ENCODE measurements at places on chromosomes 4 and X.

GRCh38 chr4:87053802-87054767, 119.3 kb downstream of the AFF1 start:
- DNase-seq: no peak

DNA sequence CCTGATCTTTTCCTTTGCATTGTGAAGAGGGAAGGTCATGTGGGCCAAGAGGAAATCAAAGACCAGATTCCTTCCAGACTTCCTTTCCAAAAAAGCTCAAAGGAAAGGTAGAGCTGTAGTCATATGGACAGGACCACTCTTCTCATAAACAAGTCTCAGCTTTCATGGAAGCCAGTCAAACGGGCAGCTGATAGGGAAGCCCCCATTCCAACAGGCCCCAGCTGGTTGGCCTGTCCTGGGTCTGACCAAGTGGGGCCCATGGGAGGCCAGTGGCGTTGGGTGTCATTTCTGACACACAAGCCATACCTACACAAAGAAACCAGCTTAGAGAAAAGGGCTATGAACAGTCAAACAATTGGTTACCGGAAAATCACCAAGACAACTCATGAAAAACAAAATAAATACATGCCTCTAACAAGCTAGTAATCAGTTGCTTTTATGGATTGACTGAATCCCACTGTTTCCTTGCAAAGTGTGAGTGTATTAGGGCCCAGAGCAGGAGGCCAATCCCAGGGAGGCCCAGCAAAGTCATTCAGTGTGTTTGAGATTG, 149.6 kb upstream of the MAMLD1 start:
- DNase-seq: no peak

DNA sequence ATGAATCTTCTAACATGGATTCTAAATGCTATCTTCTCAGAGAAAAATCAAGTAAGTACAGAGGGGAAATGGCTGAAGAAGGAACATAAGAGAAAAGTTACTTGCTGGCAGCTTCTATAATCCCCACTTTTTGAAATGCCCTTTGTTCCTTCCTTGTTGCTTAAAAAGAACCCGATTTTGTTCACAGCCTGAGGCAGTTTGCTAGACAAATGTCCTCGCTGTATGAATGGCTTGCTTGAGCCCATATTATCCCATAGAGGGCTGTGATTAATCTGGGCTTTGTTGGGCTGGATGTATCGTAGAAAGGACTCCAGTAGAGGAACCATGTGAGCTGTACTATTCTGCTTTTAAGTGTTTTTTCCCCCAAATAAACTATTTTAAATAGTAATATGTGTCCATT, 134.3 kb upstream of the FGF13 start:
- no peak for DNase-seq

DNA sequence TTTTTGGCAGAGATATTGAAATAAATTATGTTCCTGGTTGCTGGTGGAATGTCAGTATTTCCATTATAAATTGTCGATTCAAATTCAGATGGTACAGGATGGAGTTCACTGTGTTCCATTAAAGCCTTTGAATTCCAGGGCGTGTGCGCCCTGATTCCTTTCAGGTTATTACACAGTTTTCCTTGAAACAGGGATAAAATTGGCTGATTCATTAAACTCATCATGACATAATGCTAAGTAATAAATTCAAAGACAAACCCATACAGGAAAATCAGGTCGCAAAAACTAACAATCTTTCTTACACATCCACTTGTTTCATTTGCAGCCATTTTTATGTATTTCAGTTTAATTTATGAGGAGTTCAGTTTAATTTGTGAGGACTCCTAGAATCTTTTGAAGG, 51.1 kb downstream of the RWDD4 start:
- no peak for DNase-seq

GRCh38 chrX:119266364-119266995, 30.4 kb downstream of the PGRMC1 start:
- DNase-seq: no peak

- DNase-seq: no peak
Measured at GRCh38 chr4:144648042-144648441, 2.1 kb downstream of the HHIP start.

GRCh38 chr4:110510277-110510676, 34.3 kb downstream of the ENPEP start:
- DNase-seq: no peak

DNA sequence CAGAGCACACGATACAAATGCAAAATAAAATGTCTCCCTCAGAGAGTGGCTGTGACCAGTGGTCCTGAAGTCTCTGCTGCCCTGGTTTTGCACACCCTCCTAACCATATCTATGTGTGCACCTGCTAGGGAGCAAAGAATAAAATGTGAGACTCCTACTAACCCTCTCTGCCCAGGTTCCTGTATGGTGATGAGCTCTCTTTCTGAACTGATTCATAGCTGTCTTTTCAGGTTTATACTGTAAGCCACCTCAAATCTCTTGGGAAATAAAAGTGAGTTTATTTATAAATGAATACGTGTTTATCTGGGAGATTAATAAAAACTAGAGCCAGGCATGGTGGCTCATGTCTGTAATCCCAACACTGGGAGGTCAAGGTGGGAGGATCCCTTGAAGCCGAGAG, 126.0 kb upstream of the RBPJ start:
- DNase-seq: no peak

GRCh38 chr4:185167234-185167633, 24.2 kb downstream of the SLC25A4 start:
- DNase-seq: no peak

GRCh38 chrX:151723156-151723760, 7.4 kb downstream of the FATE1 start:
- no peak for DNase-seq

- no peak for DNase-seq
Measured at GRCh38 chr4:180407275-180407885, 1835.8 kb upstream of the TENM3 start.

DNA sequence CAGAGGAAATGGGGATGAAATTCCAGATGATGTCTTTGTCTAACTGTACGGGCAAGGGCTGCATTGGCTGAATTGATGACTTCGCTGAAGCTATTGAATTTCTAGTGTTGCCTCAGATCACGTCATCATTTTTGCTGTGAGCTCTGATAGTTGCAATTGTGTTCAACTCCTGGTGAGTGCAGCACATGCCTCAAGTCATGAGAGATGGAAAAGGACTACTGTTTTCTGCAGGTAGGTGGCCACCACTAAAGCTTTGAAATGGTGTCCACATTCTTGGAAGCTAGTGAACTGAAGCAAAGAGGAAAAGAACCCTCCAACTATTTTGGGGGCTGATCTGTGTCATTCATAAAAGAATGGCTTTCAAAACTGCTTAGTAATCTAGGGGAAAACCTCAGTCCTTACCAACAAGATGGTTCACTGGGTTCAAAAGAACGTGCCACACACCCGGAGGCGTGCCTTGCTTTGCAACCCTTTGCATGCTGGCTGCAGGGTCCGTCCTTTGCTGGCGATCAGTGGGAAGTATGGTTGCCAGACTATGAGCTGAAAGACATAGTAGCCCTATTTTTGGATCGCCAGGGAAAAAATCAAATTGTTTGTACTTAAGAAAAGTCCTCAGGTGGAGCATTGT, 88.1 kb upstream of the STOX2 start:
- DNase-seq: no peak

DNA sequence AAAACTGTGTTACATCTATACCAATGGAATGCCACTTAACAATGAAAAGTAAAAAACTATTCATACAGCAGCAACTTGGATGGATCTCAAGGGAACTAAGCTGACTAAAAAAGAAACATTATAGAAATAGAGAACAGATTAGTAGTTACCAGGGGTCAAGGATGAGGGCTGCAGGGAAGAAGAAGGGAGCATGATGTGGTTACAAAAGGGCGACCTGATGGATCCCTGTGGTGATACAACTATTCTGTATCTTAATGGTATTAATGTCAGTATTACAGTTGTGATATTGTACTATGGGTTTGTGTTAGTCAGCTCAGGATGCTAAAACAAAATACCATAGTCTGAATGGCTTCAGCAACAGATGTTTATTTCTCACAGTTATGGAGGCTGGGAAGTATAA, 190.7 kb downstream of the ZNF674 start:
- DNase-seq: no peak

DNA sequence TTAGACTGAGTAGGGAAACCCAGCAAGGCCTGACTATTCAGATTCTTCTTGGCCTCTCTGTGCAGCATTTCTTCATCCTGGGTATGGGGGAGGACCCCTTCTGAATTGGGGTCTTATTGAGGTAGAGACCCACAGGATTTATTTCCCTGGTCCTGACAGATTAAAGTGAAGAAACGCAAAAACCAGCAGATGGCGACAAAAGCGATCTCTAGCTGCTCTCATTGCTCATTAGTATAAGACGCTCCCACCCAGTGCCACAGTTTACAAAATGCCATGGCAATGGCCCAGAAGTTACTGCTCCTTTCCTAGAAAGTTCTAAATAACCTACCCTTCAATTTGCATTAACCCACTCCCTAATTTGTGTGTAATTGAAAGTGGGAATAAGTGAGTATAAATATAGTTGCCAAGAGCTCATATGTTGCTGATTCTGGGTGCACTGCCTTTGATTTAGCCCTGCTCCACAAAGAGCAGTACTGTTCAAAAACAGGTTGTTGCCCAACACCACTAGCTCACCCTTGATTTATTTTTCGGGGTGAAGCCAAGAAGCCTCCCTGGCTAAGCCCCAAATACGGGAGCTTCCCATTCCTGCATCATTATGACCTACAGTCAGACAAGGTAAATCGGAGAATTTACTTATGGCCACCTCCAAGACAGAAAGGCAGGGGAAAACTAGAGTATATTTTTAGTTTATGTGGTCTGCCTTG, 3.7 kb upstream of the BEX4 start:
- DNase-seq: no peak

GRCh38 chr4:83074086-83074704, 39.2 kb downstream of the COPS4 start:
- DNase-seq: no peak

DNA sequence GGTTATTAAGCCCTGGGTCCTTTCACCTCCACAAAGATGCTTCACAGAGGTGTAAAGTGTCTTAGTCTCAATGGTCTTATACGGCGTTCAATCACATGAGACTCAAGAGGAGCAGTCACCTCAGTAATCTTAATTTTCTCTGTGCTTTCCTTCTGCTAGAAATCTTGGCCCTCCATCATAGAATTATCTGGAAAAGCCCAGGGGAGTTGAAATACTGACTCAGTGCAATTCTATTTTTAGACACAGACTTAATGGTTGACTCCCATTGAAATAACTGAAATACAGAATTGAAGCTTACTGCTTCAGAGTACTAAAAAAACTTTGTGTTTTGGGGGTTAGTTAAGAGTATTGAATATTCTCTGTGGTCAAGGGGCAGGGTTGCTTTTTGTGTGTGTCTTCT, 94.5 kb upstream of the IL15 start:
- DNase-seq: no peak

DNA sequence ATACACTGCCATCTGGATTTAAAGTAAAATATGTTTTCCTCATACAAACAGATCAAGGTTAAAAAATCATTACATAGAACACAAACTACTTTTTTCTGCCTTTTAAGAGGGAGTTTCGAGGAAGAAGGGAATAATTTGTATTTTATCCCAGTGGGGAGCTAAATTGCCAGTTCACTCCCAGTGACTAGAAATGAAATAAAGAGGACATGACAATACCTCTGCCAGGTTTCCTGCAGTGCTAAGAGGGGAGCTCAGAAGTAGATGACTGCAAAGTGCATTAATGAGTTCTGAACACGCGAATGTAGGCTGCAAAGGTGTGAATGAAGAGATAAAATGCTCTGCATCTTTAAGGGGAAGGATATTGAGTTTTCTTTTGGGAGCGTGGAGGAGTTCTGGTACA, 69.7 kb downstream of the SRPX start:
- no peak for DNase-seq

GRCh38 chr4:74056858-74057562, 18.5 kb upstream of the CXCL3 start:
- DNase-seq: no peak

DNA sequence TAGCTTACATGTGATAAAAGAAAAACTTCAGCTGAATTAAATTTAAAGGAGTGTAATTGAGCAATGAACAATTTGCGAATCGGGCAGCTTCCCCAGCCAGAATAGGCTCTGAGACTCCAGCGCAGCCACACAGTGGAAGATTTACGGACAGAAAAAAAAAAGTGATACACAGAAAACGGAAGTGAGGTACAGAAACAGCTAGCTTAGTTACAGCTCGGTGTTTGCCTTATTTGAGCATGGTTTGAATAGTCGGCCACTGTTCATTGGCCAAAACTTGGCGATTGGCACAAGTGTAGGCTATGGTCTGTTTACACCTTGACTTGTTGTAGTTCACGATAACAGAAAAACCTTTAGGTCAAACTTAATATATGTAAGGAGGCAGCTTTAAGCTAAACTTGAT, 16.7 kb upstream of the SUPT20HL1 start:
- DNase-seq: no peak

DNA sequence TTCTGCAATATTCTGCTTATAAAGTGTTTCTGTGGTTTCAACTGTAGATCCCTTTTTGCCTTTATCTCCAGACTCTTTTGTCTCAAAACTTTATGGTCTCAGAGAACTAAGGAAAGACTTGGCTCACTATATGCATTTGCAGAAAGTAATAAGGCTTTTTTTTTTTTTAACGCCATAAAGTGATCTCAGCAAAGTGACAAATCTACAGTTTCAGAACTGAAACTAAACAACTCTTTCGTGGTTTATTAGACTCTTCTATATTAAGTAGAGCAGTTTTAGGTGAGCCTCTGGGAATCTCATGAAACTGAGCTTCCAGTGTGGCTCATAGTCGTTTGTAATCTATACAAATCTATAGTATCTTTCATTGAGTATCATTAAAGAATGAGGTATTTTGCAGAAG, 15.3 kb downstream of the ATP7A start:
- no peak for DNase-seq

DNA sequence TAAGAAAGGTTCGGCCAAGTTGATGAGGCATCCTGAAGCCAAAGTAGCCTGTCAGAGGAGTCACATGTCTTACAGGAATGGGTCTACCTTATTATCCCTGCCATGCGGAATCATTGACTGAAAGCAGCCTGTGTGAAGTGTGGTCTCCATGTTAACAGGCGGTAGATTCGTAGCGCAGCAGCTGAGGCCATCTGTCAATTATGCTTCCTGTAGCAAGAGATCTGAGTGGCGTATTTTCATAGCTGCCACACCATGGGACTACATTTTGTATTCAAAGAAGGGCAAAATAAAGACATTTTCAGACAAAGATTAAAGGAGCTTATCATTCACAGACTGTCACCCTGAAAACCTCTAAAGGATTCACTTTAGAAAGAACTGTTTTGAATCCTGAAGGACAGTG, 11.2 kb upstream of the MED14 start:
- DNase-seq: no peak

DNA sequence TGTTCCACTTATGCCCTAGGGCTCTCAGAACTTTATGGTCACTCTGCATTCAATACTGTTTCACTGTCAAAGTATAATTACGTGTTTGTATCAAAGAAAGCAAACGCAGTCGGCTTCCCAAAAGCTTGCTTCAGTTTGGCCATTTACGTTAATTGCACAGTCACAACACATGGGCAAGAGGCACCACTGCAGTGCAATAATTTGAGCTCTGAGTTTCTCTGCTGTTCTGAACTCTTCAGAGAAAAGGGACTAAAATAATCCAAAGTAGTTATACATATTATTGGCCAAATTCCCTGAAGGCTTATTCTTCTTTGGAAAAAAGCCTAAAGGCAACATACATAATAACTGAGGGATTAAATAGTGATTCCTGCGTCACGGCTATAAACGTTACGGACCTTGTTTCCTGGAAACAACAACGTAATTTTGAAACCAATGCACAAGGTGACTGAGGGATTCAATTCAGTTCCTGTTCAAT, 51.3 kb downstream of the RNF150 start:
- no peak for DNase-seq

GRCh38 chr4:98289375-98289774, 28.2 kb downstream of the RAP1GDS1 start:
- DNase-seq: no peak

- no peak for DNase-seq
Measured at GRCh38 chrX:85223359-85223758, 20.2 kb downstream of the SATL1 start.
